Activated CD4-positive, alpha-beta T cell treated with anti-CD3 and anti-CD28 coated beads, Interleukin-2, Interleukin-4, amounts not matched to agents 100 ng/mL and 50 ng/mL, durations not matched to agents 16 hours and 8 hours (primary cell): ENCODE measurements at places on chromosomes 5 and 9.

DNA sequence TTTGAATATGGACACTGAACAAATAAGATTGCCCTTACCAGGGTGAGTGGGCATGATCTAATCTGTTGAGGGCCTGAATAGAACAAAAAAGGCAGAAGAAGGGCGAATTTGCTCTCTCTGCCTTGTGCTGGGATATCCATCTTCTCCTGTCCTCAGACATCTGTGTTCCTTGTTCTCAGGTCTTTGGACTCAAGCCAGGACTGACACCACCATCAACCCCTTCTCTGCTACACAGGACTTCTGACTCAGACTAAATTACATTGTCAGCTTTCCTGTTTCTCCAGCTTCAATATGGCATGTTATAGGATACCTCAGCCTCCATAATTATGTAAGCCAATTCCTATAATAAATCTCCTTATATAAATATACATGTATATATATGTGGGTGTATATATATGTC, 40.8 kb upstream of the SLCO6A1 start:
- DNase-seq = no peak

- DNase-seq = no peak
These were observed 685 bp downstream of the SLC24A2 start for GRCh38 chr9:19788152-19788551.

- peak; percentile 23 for DNase-seq
These were observed at the start of gene FBP1 for GRCh38 chr9:94639061-94639998. FBP1 (minus strand) TSS chr9:94639518; CDS start chr9:94639310, 208 bp downstream.

GRCh38 chr9:137881591-137882505, 4.3 kb downstream of the CACNA1B start:
- no peak for DNase-seq
